ENCODE measurements at places on chromosomes 12 and 14. TPM values are rescaled to one million over a fixed set of nuclear protein-coding genes. Genes with fewer than 3 reads are reported as not detected.

- no peak for DNase-seq
Observed at GRCh38 chr12:63870838-63871237, 26.3 kb downstream of the SRGAP1 start.

DNA sequence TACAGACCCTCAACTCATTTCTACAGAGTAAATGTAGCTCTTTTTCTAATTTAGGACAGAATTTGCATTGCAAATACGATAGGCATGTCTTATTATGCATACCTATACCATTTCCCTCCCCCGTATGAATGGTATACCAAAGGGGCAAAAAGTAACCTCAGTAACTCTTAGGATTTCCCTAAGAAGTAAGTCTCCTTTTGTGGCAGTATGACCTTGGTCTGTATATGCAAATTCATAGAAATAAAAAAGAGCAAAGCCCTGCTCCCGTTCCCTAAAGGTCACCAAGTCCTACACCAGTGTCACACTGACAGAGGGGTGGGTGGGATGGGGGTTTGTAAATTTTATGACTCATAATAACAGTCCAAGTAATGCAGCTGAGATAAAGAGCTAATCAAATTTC, 365.8 kb upstream of the CCDC196 start:
- DNase-seq, result no peak

GRCh38 chr12:67161322-67161918, 107.7 kb upstream of the CAND1 start:
- DNase-seq, result no peak

DNA sequence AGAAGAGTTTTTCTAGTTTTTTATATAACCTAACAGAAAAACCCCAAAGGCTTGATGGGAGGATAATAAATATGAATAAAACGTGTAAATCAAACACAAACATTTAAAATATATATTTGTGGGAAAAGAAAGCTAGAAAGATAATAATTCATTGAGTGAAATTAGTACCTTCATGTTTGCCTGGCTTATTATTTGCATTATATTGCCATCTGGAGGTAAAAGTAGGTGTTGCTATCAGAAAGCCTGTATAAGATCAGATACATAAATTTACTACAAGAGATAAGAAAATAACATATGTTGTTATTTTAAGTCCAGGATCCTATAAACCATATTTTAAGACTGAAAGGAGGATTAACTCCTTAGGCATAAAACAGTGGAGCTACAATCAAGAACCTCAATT, 77.7 kb downstream of the NTS start:
- no peak for DNase-seq

DNA sequence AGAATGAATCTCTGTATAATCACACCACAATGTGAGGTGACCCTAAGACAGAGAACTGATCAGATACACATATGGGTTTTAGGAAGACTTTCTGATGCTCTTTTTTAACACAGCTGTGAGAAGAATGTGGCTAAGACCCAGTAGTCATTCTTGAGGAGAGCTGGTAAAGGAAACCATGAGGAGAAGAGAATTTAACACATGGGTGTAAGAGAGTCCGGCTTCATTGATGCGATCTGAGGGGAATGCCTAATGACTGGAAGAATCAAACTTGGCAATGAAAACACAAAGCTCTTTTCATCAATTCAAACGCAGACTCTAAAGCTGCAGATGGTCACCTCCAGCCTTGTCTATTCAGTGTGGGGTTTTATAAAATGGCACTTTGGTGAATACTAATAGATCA, 79.3 kb downstream of the FOXA1 start:
- DNase-seq, result no peak

GRCh38 chr12:104446646-104447421, 9.9 kb upstream of the CHST11 start:
- no peak for DNase-seq

DNA sequence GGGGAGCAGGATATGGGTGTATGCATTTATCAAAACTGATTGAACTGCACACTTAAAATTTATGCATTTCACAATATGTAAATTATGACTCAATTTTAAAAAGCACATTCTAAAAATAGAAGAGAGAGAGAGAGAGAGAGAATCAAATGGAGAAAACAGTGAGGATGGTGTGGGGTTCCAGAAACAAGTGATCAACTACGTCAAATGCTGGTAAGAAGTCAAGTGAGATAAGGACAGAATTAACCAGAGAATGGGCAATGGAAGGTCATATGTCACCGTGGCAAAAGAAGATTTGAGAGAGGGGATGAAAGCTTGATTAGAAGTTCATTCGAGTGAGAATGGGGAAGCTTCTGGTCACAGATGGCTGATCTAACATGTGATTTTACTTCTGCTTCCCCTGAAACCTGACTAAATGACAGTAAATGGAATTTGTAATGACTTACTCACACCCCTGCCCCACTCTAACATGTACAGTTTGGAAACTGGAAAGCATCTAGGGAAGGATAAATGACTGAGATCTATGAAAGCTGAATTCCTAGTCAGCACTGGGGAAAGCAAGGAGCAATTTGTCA, 276.5 kb upstream of the AMIGO2 start:
- no peak for DNase-seq

The GRIP1 gene
- 9.8 TPM for total RNA-seq

The TMEM106C gene
- total RNA-seq, result 89.8 TPM

The INSM2 gene
- 0.11 TPM for total RNA-seq

The RTL1 gene
- total RNA-seq, result 0.37 TPM

The PRR4 gene
- total RNA-seq, result 4.4 TPM

All from urinary bladder (tissue), 4 donors.